ENCODE measurements at places on chromosomes 7 and 10.

DNA sequence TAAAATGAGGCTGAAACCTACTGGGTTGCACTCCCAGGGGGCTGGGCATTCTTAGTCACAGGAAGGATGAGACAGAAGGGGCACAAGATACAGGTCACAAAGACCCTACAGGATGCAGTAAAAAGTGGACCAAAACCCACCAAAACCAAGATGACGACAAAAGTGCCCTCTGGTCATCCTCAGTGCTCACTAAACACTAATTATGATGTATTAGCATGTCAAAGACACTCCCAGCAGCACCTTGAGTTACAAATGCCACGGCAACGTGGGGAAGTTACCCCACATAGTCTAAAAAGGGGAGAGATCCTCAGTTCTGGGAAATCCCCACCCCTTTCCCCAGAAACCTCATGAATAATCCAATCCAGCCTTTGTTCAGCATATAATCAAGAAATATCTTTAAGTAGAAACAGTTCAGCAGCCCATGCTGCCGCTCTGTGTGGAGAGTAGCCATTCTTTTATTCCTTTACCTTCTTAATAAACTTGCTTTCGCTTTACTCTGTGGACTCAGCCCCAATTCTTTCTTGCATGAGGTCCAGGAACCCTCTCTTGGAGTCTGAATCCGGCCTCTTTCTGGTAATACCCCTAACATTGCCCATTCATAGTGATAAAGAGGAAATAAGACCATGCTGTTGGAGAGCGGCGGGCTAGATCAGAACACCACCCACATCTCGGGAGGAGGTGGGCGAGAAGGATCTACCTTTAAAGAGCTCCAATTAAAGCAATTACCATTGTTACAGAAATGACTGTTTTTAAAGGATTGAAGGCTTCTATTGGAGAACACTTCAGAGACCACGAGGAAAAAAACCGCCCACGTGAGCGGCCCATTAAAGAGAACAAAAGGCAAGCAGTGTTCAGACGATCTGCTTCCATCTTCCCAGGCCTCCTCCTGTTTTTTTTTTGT lies 170.9 kb downstream of the USP6NL start:
- no peak for DNase-seq

- no peak for DNase-seq
These were observed 244.5 kb upstream of the PTER start for GRCh38 chr10:16192337-16192736.

- no peak for DNase-seq
These were observed 241.5 kb upstream of the IGFBP3 start for GRCh38 chr7:46162609-46163008.

DNA sequence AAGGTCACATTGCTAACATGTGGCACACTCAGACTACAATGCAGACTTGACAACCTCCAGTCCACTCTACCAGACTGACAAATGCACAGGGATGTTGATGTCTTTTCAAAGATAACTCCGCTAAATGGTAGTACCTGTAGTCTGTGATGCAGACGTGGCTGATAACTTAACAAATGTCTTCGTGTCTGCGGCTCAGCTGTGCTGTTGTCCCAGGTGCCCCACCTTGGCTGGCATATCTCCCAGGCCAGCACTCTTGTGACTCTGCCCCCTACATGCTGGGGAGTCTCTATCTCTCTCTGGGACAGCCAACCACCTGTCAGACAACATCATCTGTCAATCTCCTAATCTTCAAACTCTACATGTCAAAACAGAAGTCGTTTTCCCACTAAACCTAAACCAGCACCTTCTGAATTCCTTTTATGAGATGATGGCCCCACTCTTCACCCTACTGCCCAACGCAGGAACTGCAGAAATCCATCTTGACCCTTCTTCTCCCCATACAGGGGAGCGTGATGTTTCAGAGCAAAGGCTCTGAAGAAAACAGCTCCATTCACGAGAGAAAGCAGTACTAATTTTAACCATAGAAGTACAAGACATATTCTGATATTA lies 156.4 kb downstream of the USP6NL start:
- DNase-seq: no peak
